ENCODE measurements at places on chromosomes 12 and 14.

- no peak for DNase-seq
Observed at GRCh38 chr14:60125918-60126317, 34.2 kb downstream of the PCNX4 start.

DNA sequence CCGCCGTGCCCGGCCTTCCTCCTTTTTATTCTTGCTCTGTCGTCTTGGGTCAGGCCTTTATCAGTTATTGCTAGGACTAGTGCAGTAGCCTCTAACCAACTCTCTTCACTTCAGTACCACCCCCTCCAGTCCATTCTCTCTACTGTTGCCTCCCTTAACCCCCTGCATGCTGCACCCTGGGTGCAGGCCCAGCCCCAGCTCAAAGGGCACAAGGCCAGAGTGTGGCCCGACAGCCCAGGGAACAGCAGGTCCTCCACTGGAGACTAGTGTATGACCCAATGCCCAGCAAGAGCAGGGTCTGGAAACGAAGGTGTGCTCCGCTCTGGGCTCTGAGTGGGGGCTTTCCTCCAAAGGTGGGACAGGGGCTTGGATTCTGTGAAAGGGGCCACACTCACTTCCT, 30.0 kb upstream of the RFLNA start:
- DNase-seq: no peak

GRCh38 chr12:14694970-14695369, 1.4 kb downstream of the GUCY2C start:
- no peak for DNase-seq

DNA sequence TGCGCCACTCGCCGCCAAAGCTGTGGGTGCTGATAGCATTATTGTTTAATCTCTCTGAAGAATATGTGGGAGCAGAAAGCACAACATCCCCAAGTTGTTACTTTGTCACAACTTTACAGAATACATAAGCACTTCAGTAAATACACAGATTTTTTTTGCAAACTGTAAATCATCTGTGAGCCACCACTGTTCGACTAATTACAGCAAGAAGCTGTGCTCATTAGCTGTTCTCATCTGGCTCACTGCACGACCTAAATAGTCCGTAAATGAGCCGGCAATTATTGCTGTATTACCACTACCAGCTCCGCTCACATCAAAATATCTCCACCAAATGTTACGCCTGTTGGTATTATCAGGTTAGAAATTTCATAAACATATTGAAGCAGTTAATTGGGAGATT, 228.9 kb upstream of the PRKD1 start:
- no peak for DNase-seq

DNA sequence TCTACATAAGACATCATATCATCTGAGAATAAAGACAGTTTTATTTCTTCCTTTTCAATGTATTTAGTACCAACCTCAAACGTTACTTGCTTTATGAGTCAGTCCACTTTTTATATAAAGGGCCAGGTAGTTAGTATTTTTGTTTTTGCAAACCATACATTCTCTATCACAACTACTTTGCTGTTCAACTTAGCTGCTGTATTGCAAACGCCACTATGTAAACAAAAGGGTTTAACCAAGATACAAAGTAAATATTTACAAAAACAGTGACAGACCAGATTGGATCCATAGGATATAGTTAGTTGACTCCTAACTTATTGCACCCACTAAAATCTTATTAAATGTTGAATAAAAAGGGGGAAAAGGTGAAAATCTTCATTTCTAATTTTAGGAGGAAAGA, 87.7 kb upstream of the FOXG1 start:
- DNase-seq: no peak

DNA sequence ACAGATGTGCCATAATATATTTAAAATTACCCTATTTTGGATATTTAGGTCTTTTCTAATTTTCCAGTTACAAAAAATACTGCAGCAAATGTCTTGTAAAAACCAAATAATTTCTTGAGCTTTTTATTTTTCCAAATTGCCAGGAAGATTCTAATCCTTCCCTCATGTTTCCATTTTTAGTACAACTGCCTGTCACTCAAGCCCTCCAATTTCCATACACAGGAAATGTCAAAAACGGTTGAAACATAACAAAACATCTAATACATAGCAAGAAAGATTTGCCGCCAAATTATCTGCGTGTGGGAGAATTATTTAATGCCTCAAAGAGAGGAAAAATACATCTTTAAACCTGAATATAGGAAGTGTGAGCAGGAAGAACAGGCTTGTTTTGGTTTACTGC, 2.3 kb upstream of the FOXJ2 start:
- no peak for DNase-seq

DNA sequence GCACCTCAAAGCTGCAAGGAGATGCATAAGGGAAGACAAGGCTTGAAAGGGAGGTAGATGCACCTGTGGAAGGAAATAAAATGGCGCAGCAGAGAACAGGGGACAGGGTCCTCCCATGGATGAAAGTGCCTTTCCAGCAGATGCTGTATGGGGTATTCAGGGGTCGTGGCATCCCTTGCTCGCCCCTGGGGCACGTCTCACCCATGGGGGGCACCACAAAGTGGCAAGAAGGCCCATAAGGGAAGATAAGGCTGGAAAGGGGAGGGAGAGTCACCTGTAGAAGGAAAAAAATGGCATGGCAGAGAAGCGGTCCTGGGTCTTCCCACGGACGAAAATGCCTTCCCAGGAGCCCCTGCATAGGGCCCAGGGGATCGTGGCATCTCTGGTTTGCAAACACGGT, 265.1 kb downstream of the ALG10 start:
- DNase-seq: no peak

GRCh38 chr14:52076334-52076733, 7.5 kb upstream of the NID2 start:
- no peak for DNase-seq

DNA sequence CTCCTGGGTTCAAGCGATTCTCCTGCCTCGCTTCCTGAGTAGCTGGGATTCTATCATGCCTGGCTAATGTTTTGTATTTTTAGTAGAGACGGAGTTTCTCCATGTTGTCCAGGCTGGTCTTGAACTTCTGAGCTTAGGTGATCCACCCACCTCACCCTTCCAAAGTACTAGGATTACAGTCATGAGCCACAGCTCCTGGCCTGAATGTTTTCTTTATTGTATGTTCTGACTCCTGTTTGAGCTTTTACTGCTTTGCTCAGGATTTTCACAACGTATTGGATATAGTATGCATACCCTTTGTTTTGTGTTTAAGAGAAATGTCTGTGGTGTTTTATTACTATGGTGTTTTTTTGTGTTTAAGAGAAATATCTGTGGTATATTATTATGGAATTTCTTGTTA, 37.2 kb downstream of the ATF7IP start:
- DNase-seq: no peak

GRCh38 chr12:94144781-94145180, 3.6 kb upstream of the PLXNC1 start:
- no peak for DNase-seq

DNA sequence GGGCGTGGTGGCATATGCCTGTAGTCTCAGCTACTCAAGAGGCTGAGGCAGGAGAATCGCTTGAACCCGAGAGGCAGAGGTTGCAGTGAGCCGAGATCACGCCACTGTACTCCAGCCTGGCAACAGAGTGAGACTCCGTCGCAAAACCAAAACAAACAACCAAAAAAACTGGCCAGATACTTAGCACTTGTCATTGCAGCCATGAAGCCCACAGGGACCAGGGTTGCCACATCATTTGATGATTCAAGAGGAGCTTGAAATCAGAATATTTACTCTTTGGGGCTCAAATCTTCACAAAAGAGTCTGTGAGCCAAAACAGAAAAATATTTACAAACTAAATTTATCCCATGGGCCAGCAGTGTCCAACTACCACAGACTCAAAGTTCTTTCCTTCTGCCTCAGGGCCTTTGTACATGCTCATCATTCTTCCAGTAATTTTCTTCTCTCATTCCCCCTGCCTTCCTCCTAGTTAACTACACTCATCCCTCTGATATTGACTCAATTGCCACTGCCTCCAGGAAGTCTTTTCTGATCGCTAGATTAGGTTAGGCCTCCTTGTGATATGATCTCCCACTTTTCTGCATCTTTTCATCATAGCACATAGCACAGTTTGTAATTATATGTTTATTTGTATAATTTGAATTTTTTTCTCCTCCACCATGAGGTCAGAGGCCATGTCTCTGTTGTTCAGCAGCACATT, 130.8 kb upstream of the PLEKHG7 start:
- no peak for DNase-seq

GRCh38 chr12:11711651-11712327, 62.3 kb downstream of the ETV6 start:
- DNase-seq: no peak

DNA sequence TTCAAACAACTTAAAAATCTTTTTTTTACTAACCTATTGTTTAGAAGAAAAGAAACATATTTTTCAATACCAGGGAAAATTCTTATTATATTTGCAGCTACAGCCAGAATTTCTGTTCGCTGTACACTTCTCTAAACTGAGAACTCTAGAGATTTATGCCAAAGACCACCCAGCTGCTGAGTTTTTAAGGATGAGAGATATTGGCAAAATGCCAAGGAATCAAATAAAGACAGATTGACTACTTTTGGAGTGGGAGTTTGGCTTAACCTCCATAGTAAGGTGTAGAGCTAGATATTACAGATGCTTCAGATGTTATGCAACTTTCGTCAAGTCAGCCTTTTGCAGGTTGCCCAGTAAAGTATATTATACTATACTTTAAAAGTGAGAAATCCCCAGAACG, 71.8 kb downstream of the TTLL5 start:
- DNase-seq: no peak

GRCh38 chr14:74077401-74077800, 6.9 kb downstream of the ALDH6A1 start:
- no peak for DNase-seq

- DNase-seq: peak; percentile 69
Observed at GRCh38 chr14:22555384-22556011, 33.5 kb downstream of the DAD1 start.

DNA sequence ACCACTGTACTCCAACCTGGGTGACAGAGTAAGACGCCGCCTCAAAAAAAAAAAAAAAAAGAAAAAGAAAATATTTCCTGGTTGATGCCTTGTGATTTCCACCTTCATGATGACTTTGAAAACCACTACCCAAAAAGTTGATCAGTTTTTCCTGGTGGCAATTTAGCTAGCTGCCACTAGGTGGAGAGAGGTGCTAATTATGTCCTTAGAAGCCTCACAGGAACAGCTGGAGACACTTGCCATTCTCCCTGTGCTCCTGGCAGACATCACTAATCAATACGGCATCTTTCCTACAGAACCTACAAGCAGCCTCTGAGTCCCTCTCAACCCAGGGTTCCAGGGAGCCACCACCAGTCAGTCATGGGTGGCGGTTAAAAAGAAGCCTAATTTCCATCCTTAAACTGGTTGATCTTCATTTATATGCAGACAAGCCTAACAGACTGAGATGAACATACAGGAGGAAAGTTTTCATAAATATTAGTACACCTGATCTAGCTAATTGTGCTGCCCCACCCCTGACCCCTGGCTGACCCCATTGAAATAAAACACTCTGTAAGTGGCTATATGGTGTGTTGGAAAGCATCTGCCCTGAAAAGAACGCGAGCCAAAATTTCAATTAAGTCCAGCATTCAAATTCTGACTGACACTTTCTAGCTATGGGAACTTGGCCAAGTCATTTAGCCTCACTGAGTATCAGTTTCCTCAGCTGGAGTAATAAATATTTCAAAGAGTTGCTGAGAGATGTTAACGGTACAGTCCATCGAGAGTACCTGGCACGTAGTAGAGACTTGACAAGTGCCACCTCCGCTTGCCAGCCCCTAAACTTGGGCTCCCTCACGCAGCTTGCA, 6.2 kb upstream of the OAS1 start:
- peak; percentile 34 for DNase-seq

- no peak for DNase-seq
Observed at GRCh38 chr14:56813143-56813551, 2.9 kb upstream of the OTX2 start.

- DNase-seq: no peak
Observed at GRCh38 chr14:22227084-22227483, 361.9 kb downstream of the DAD1 start.

DNA sequence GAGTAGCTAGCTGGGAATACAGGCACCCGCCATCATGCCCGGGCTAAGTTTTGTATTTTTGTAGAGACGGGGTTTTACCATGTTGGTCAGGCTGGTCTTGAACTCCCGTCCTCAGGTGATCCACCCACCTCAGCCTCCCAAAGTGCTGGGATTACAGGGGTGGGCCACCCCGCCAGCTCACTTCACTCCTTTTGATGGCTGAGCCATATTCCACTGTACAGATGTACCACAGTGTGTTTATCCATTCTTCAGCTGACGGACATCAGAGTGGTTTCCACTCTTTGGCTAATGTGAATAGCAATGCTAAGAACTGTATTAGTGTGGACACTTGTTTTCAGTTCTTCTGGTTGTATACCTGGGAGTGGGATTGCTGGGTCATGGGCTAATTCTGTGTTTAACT, 29.5 kb downstream of the SNRNP35 start:
- DNase-seq: no peak

DNA sequence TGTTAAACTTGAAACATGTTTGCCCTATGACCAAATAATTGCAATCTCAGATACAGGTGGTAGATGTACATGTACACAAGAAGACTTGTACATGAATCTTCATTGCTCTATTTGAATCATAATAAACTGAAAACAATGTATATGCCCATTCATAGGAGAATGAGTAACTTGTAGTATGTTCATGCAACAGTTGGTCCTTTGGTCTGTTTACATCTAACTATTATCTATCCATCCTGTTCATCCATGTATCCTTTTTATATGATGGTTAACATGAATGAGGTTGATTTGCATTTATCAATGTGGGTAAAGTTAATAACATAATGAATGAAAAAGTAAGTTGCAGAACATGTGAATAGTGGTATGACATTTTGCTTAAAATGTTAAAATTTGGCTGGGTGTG, 37.1 kb downstream of the HSD17B6 start:
- no peak for DNase-seq

- no peak for DNase-seq
Observed at GRCh38 chr14:104856157-104856868, 8.8 kb upstream of the CEP170B start.

DNA sequence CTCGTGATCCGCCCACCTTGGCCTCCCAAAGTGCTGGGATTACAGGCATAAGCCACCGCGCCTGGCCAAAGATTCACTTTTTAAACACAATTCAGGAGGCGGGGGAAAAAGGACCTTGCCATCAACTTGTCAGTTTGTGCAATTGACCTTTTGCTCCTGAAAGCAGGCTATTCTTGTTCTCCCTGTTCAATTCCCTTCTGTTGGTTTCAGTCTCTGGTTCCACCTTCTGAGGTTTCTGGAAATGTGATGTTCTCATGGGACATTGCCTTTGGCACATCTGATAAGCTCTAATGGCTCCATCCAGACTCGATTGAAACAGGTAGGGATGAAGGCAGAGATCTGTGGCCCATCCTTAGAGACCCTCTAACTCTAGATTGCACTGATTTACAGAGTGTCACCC, 17.9 kb upstream of the CCDC85C start:
- DNase-seq: no peak

- no peak for DNase-seq
Observed at GRCh38 chr14:101869217-101869616, 95.2 kb upstream of the DYNC1H1 start.

- DNase-seq: no peak
Observed at GRCh38 chr12:124322271-124322998, 27.5 kb downstream of the RFLNA start.

- DNase-seq: no peak
Observed at GRCh38 chr12:104526751-104527150, 70.0 kb downstream of the CHST11 start.

Data from activated naive CD4-positive, alpha-beta T cell treated with Interleukin-2 at 50 U/mL for 16 hours (primary cell).